ENCODE measurements at places on chromosomes 2 and 18.

GRCh38 chr2:13114391-13114790 lies 397.7 kb downstream of the TRIB2 start:
- DNase-seq, result no peak

DNA sequence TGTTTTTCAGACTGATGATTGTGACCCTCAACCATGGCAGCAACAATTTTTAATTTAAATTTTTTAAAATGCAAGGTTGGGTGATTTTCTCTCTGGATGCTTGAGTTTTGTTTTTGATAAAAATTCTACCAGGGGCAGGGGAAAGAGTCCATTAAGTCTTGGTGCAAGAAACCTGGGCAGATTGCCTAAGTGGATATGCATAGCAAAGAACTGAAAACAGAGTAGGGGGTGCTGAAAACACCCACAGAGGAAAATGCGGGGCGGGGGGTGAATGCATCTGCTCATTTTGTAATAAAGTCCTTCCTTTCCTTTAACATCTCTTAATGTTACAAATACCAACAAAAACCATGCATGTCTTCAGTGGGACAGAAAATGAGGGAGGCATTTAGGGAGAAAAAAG lies 138.0 kb downstream of the NEDD4L start:
- no peak for DNase-seq

DNA sequence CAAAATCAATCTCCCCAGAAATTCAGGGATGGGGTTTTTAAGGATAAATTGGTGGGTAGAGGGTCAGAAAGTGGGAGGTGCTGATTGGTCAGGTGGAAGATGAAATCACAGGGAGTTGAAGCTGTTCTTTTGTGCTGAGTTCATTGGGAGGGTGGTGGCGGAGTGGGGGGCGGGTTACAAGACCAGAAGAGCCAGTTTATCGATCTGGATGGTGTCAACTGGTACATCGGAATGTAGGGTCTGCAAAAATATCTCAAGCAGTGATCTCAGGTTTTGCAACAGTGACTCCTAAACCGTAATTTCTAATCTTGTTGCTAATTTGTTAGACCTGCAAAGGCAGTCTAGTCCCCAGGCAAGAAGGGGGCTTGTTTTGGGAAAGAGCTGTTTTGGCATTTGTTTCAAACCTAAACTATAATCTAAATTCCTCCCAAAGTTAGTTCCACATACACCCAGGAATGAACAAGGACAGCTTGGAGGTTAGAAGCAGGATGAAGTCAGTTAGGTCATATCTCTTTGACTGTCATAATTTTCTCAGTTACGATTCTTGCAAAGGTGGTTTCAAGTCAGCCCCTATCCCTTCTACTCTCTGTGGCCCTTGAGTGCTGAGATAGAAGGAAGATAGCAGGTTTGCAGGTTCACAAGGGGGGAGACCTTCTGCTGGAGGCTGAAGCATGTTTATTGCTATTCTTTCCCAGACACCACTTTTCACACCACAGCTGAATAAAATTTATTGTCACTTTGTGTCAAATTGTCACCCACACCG lies 12.3 kb upstream of the CXXC1 start:
- DNase-seq, result no peak

DNA sequence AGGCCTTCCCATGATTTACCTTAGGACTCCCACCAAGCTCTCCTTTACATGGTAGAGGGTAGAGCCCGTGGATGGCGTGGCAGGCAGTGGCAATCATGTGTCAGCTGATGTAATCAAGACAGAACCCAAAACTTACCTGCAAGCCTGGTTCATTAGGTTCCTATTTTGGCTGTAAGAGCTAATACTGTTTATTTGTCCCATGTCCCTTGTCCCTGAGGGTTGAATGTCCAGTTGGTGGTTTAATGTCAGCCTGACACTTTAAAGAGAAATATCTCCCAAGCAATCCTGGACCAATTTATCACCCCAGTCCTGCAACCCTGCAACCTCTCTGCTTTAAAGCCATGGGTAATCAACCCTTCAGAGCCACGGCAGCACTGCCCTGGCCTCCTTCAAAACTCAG lies 6.0 kb upstream of the FABP1 start:
- DNase-seq, result no peak

DNA sequence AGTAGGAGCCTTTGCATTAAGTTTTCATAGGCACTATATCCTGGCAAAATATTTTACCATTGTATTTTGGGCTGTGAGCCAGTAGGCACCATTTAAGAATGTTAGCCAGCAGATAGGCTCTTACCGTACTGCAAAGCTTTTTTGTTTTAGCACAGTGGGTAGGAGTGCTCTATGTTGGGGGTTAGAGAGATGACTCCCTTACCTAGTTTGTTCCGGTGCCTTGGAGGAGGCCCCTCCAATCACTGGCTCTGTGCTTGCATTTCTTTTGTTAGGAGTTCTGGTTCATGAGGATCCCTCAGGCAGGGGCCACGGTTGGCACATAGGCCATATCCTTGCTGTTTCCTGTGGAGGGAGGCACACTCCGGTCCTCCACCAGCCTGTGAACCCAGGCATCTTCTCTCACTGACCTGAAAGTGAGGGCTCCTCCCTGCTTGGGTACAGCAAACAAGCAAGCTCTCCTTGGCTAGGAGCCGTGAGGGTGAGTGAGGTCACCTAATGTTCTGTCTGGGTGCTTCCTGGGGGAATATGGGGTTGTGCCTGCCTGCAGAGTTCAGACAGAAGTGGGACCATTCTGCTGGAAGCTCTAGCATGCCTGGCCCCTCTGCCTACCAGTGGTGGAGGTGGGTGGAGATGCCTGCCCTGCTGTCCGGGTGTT lies 29.8 kb downstream of the LTBP1 start:
- no peak for DNase-seq

DNA sequence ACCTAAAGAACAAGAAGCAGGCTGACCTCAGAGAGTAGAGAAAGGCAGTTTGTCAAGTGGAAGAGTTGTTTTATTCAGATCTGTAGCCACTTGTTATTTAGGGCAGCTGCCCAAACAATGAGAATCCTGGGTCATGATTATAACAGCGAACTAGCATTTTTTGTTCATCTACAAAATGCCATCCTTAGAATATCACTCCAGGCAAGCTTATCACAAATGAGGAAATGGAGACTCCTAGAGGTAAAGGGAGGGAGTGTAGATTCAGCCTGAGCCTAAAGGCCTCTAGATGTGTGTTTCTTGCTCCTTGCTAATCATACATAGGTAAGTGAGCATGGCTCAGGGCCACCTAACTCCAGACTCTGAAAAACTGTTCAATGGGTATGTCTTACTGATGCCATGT lies 126.1 kb downstream of the HNMT start:
- peak; percentile 37 for DNase-seq

GRCh38 chr2:134425724-134426496 lies 172.0 kb downstream of the MGAT5 start:
- no peak for DNase-seq

GRCh38 chr2:88606371-88607030 lies 20.8 kb downstream of the EIF2AK3 start:
- DNase-seq, result no peak

DNA sequence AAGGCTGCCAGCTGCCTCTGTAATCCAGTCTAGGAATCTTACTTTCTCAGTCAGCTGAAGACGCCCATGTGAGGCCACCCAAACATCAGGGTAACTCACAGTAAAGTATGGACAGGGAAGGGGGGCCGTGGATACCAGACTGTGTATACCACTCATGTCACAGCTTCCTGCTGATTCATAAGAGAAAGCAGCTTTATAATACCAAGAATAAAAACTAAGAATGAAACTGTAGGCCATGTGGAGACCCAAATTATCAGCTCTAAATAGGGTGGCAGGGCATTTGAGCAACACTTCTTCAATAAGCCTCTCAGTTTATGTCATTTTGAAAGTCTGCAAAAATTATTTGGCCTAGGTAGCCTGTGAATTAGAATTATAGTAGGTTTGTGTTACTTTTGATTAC lies 115.0 kb upstream of the CDCA7 start:
- no peak for DNase-seq

DNA sequence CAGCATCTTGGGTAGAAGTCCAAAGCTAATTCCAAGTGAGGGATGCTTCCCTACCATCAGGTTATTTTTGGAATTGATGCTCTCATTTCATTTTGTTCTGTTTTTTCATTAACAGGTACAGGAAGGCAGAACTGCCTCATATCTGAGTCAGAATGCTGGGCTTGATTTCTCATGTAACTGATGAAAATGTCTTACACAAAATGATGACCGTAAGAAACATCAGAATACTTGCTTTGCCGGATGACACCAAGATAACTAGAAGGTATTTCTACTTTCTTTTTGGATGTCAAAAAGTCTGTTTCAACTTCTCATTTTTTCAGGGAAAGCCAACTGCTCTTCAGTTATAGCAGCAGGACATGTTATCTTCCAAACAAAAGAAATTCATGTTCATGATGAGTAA lies 62.6 kb downstream of the ETAA1 start:
- DNase-seq, result no peak

- DNase-seq, result no peak
Observed at GRCh38 chr2:70920367-70920715, 15.4 kb upstream of the ATP6V1B1 start.

GRCh38 chr18:22796113-22796512 lies 137.0 kb upstream of the RBBP8 start:
- DNase-seq, result no peak

Measured in RWPE1 (cell line).